Osteocyte (in vitro differentiated cells): ENCODE measurements at places on chromosomes 13 and 19.

DNA sequence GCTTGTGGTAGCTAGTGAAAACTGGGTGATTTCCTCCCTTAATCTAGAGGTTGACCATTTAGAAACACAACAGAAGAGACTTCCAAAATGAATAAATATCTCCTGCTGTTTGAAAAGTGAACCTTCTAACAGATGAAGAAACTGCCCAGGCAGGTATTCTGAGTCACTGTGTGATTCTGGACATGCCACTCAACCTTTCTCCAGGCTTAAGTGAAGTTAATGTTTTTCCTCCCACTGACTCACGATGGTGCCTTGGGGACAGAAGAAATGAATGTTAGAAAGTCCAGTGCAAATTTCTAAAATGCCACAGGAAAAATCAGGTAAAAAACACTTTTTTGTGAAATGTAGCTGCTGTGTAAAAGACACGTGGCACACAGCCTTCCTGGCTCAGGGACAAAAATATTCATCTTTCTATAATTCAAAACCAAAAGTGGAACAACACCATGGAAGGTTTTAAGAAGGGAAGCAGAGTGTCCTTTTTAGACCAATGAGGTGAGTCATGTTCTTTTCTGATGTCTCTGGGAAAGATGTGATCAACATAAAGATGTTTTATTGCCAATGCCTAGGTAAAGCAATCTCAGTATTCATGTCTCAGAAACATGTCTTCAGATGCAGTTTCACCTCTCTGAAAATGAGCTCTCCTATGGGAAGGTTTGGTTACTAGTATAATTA, 9.1 kb downstream of the UBE2L5 start:
- no peaks in the 10 kb centered on the region for H3K36me3 ChIP-seq
- H3K4me1 ChIP-seq: peaks cover 32% of the 10 kb centered on the region
- H3K27ac ChIP-seq: no peak overlapping the region
- H3K4me3 ChIP-seq: no peak overlapping the region
- no peak for DNase-seq

GRCh38 chr13:76481738-76482137, 404.5 kb downstream of the KCTD12 start:
- DNase-seq: no peak
- H3K4me3 ChIP-seq: no peak overlapping the region
- H3K36me3 ChIP-seq: no peaks in the 10 kb centered on the region
- H3K4me1 ChIP-seq: no peaks in the 10 kb centered on the region

GRCh38 chr13:112657850-112658445, 31.9 kb upstream of the ATP11A start:
- H3K4me3 ChIP-seq: no peak overlapping the region
- peaks cover 16% of the 10 kb centered on the region for H3K4me1 ChIP-seq
- H3K27me3 ChIP-seq: peaks cover 3% of the 10 kb centered on the region
- H3K36me3 ChIP-seq: no peaks in the 10 kb centered on the region

GRCh38 chr13:98945863-98946605, 31.8 kb downstream of the DOCK9 start:
- H3K27me3 ChIP-seq: no peaks in the 10 kb centered on the region
- H3K4me3 ChIP-seq: no peak overlapping the region
- no peak overlapping the region for H3K27ac ChIP-seq
- peaks cover 2% of the 10 kb centered on the region for H3K4me1 ChIP-seq
- DNase-seq: no peak

GRCh38 chr19:15108145-15108844, 1.1 kb downstream of the SYDE1 start:
- H3K27me3 ChIP-seq: no peaks in the 10 kb centered on the region
- peaks cover 15% of the 10 kb centered on the region for H3K4me1 ChIP-seq
- H3K27ac ChIP-seq: peak overlapping the region; percentile 92
- H3K4me3 ChIP-seq: peak overlapping the region; percentile 88
- no peak for DNase-seq
